Chondrocyte (in vitro differentiated cells): ENCODE measurements at places on chromosomes 12 and 14. TPM values are rescaled to one million over a fixed set of nuclear protein-coding genes. Genes with fewer than 3 reads are reported as not detected.

ACSM4 gene
- total RNA-seq, result not detected in 3 replicates

ITGB7 gene
- total RNA-seq, result 0.37 to 0.46 TPM in 2 of 3 replicates, not detected in the other

GRCh38 chr14:85531587-85532373 is 1.8 kb downstream of the FLRT2 start:
- DNase-seq, result no peak

- DNase-seq, result no peak
Measured at GRCh38 chr12:53978477-53979356, 4.0 kb upstream of the HOTAIR start.
